Stimulated activated CD4-positive, alpha-beta T cell treated with anti-CD3 and anti-CD28 coated beads, Interleukin-12 subunit alpha, Interleukin-12 subunit beta, amount 100 ng/mL, for 24 hours (primary cell): ENCODE measurements at places on chromosomes 2 and 18.

DNA sequence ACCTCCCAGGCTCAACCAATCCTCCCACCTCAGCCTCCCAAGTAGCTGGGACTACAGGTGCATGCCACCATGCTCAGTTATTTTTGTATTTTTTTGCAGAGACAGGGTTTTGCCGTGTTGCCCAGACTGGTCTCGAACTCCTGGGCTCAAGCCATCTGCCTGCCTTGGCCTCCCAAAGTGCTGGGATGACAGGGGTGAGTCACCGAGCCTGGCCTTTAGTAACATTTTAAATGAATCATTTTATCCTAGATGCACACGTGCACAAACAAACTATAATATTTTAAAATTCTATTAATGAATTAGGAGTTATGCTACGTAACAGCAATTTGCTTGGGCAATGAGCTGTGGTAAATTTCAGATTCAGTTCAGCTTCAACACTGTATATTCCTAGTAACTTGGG is 862.5 kb upstream of the ID2 start:
- no peak for DNase-seq

- DNase-seq, result no peak
Observed at GRCh38 chr2:5401115-5401657, 291.0 kb upstream of the SOX11 start.

DNA sequence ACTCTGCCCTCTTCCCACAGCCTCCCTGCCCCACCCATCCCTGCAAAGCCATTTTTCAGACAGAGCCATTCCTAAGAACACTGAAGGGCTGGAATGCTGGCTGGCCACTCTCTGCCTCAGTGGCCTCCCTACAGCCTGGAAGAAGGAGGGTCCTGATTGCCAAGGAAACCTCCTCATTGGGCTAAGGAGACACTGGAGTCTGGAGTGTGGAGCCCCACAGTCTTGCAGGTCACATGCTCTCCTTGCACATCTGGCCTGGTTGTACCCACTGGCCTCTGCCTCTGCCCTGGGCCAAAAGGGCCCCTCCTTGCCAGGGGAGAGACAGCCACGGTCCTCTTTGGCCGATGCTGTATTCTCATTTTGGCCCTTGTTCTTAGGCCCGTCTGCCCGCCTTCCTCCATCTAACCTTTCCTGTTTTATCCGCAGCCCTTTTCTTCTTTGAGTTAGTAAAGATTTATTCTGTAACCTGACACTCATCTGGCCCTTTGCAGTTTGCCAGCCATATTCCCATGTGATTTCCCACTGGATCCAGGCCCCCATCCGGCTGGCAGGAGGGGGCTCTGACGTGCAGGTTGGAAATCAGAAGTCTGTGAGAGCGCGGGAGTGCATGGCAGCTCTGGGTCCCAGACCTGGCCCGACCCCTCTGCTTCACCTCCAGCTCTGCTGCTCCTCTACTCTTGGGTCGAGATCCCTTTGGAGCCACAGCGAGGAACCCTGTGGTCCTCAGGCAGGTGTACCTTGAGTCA is 11.0 kb upstream of the CATIP start:
- no peak for DNase-seq

- DNase-seq, result no peak
Observed at GRCh38 chr2:144695657-144696056, 175.7 kb upstream of the ZEB2 start.

DNA sequence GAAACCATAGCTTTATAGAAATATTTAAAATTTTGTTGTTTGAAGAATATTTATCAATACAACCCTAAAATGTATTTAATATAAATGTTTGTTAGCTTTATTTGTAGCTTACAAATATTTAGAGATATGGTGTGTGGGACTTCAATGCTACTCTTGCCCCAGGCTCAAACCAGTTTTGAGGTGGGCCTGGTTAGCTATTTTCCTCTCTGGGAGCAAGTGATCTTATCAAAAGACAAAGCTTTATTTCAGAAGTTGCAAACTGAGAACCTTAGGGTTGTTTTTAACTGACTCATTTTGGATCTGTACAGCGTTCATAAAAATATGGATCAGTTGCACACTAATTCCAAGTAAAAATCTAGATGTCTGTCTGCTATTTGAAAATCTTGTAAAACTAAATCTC is 563.6 kb upstream of the CDH2 start:
- DNase-seq, result no peak

DNA sequence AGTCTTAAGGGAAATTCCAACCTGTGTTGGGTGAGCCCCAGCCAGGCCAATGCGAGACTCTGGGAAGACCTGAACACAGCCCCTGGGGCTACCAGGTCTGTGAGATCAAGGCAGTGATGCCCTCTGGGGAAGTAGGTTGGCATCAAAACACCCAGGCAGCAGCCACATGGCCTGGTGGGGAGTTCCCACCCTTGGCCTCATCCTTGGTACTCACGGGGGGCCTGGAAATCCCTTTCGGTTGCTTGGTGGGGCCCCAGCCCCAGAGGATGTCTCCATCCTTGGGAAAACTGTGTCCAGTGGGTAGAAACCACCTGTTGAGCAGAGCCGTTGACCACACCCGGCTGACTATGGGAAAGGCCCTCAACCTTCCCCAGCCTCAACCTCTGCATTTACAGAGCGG is 56.0 kb upstream of the PXDN start:
- no peak for DNase-seq

DNA sequence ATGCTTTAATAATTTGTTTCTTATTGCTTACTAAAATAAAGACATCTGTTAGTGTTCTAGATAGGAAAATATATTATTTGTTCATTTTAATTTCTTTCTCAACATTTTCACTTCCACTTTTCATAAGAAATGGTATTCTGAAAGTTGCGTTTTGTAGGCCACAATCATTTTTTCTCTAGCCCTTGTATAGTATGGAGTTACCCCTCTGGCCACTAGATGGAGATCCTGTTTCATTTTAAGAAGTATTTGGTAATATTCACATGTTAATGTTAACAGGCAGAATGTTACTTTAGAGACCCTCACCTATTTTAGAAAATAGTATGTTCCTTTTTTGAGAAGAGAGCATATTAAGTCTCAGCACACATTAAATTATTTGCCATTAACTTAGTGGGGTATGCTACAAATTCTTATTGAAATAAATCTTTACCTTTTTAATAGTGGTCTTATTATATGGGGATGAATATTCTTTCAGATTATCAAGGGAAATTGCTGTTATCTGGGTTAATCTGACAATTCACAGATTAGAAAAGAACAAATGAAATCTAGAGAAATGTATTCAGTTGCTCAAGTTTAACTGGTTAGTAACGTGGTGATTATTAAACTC is 73.9 kb upstream of the TTC27 start:
- DNase-seq, result no peak

DNA sequence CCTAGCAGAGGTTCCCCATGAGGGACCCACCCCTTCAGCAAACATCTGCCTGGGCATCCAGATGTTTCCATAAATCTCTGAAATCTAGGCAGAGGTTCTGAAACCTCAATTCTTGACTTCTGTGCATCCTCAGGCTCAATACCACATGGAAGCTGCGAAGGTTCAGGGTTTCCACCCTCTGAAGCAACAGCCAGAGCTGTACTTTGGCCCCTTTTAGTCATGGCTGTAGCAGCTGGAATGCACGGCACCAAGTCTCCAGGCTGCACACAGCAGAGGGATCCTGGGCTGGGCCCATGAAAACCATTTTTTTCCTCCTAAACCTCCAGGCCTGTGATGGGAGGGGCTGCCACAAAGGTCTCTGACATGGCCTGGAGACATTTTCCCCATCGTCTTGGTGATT is 93.0 kb upstream of the FIGN start:
- DNase-seq, result no peak

GRCh38 chr18:2293109-2293839 is 278.0 kb downstream of the METTL4 start:
- DNase-seq, result peak; percentile 0

DNA sequence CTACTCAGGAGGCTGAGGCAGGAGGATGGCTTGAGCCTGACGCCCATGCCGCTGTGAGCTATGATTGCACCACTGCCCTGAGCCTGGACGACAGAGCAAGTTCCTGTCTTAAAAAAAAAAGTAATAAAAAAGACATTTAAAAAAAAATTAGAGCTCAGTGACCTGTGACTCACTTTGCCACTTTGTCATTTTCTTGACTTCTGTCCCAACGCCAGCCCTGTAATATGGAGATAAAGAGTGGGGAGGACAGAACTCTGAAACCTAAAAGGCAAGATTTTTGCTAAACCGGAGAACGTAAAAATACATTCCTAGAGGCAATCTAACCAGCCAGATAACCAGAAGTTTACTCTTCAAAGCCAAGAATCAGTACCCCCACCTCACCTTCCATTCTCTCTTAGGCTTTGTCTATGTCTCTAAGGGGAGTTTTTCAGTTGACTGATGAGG is 49.0 kb downstream of the PRKRA start:
- no peak for DNase-seq

DNA sequence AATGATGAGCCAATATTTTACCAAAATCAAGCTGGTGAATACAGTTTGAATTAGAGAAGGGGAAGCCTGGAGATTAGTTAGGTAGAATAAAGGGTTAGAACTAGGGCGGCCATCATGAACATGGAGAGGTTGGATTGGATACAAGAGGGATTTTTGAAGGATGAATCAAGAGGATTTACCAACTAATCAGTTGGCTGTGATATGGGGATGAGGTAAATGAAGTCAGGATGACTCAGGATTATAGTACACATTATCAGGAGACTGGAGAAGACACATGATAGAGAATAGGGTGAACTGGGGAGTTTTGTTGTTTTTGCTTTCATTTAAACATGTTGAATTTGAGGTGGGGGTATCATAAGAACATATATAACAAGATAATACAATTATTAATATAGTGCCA is 73.8 kb upstream of the PROKR1 start:
- DNase-seq, result no peak

DNA sequence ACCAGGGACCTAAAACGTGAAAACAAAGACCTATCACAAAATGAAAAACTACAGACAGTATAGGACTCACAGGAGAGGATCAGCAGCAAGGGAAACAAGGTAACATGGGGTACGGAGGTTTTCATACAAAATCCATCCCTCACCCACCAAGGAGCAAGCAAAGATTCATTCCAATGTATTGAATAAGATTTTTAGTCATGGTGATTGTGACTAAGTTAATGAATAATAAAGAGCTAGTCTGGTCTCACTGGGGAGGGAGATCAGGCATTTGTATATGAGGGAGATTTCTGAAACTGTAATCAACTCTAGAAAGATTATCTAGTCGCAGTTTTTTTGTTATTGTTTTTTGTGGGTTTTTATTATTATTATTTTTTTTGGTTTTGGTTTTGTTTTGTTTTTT is 336.5 kb upstream of the MMADHC start:
- no peak for DNase-seq

DNA sequence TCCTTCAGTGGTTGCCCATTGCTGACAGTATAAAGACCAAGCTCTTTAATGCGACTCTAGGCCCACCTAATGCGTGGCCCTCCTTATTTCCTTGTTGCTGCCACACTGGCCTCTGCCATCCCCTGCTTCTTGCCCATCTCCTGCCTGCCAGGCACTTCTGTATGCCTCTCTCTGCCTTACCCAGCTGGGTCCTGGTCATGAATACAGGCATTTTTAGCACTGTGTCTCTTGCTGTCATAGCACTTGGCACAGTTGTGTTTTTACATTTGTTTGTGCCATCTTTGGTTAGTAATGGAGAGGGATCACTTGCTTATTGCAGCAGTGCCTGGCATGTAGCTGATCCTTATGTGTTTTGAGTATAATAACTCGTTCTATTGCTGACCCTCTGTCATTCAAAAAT is 38.7 kb downstream of the MAP4K4 start:
- no peak for DNase-seq
